ENCODE measurements at places on chromosomes 6 and 20. TPM values are rescaled to one million over a fixed set of nuclear protein-coding genes. Genes with fewer than 3 reads are reported as not detected.
A peak's percentile ranks its signal among the peaks of the same experiment; 100 is the strongest.

DNA sequence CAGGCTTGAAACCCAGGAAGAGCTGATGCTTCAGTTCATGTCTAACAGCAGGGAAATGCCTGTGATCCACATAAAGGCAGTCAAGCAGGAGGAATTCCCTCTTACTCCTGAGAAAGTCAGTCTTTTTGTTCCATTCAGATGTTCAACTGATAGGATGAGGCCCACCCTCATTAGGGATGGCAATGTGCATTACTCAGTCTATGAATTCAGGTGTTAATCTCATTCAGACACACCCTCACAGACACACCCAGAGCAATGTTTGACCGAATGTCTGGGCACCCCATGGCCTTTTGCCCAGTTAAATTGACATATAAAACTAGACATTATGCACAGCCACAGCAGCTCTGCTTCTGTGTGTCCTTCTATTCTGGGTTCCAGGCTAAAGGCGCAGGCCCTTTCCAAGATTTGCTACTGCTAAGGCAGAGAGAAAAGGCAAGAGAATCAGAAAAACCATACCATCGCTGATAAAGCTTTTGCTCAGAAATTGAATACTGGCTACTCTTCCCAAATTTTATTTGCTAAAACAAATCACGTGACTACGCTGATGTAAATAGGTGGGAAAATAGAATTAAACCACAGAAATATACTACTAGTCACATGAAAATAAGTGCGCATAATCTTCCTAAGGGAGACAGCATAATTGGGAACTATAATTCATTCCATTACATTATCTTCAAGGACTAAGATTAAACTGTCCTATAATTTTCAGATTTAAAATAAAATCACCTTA, 625.0 kb upstream of the MAN1A1 start:
- no peaks in the 10 kb centered on the region for H3K36me3 ChIP-seq
- H3K27ac ChIP-seq = no peak overlapping the region
- H3K4me3 ChIP-seq = no peak overlapping the region

The WFDC13 gene
- not detected for total RNA-seq

DNA sequence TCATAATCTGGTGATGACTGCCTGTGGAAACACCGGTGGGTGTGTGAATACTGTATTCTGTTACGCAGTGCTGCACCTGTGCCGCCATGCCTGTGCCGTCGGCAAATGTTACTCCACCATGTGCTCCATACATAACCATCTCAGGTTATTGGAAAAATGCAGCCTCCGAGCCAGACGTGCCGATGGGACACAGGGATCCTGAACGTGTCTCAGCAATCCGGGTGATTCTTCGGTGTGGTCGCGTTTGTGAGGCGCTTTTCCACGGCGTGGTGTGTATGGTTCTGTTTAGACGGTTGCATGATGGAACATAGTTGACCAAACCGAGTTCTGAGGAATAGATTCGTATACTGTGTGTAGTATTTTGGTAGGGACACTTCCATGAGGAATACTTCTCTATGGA, 130.3 kb downstream of the SMOC2 start:
- no peaks in the 10 kb centered on the region for H3K27me3 ChIP-seq
- H3K4me3 ChIP-seq = no peak overlapping the region
- DNase-seq = no peak
- H3K36me3 ChIP-seq = no peaks in the 10 kb centered on the region
- H3K27ac ChIP-seq = no peak overlapping the region
- H3K4me1 ChIP-seq = no peaks in the 10 kb centered on the region

DNA sequence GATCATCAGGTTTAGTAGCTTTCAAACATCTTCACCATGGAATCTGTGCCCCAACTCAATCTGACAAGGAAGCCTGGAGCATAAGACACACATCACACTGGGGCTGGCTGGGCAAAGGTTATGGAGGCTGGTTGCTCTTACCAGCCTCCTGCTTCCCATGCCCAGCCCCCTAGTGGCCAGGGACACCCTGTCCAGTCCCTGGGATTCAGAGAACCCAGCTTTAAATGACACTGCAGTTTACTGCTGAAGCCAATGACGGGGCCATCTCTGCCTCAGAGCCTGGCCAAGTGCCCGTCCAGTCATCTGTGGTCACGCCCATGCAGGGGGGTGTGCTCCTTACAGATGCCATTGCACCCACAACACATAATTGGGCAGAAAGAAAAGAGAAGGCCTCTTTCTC, 272.9 kb downstream of the SMOC2 start:
- DNase-seq = no peak
- H3K27me3 ChIP-seq = no peaks in the 10 kb centered on the region
- H3K4me3 ChIP-seq = no peak overlapping the region
- H3K4me1 ChIP-seq = no peaks in the 10 kb centered on the region
- H3K27ac ChIP-seq = no peak overlapping the region

- no peak overlapping the region for H3K4me3 ChIP-seq
- H3K27me3 ChIP-seq = no peaks in the 10 kb centered on the region
- DNase-seq = no peak
- H3K4me1 ChIP-seq = no peaks in the 10 kb centered on the region
- H3K27ac ChIP-seq = no peak overlapping the region
Observed at GRCh38 chr20:63484236-63484635, 11.8 kb upstream of the KCNQ2 start.

- H3K36me3 ChIP-seq = no peaks in the 10 kb centered on the region
- DNase-seq = no peak
- H3K27me3 ChIP-seq = peaks cover 14% of the 10 kb centered on the region
- H3K4me1 ChIP-seq = no peaks in the 10 kb centered on the region
Observed at GRCh38 chr6:90296341-90297114, at the start of gene BACH2. TSS of gene BACH2 (minus strand) at chr6:90296843. CDS start at chr6:90008844, 287,999 bp downstream.

DNA sequence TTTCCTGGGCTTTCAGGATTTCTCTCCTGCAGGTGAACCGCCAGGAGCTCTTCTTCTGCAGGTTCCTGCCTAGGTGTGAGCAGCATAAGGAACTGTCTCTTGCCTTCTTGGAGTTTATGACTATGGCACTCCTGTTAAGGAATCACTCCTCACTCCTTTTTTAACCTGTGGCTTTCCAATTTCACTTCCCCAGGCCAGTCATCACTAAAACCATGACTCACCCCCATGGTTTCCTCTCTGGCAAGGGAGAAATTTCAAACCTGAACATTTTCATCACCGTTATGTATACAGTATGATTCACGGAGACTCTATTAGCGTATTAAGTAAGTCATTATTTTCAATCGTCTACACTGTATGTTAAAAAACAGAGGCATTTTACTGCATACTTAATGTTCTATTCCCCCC, 78.2 kb upstream of the ARID1B start:
- peak overlapping the region; percentile 97 for H3K27ac ChIP-seq
- peak overlapping the region; percentile 65 for H3K4me3 ChIP-seq
- peak; percentile 85 for DNase-seq
- H3K27me3 ChIP-seq = no peaks in the 10 kb centered on the region

The ADGRB3 gene
- total RNA-seq = not detected

GRCh38 chr20:57024849-57025248, 241.6 kb downstream of the BMP7 start:
- H3K27me3 ChIP-seq = peaks cover 2% of the 10 kb centered on the region
- H3K36me3 ChIP-seq = no peaks in the 10 kb centered on the region
- DNase-seq = no peak
- H3K27ac ChIP-seq = no peak overlapping the region
- H3K4me3 ChIP-seq = no peak overlapping the region

DNA sequence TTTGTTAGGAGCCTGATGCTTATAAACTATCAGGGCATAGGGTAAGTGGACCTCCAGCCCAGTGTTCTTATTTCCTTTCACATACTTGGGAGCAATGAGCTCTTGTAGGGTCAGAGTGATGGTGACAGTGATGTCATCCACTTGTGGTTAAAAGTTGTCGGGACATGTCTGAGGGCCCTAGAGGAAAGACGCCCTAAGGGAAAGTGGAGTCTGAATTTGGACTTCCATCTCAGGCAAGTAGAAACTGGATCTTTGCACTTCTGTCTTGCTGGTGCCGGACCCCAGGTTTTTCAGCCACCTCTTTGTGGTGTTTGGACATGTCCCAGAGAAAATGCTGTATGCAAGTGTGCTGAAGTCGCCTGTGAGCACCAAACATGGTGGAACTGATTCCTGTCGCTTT, 900.5 kb downstream of the C6orf118 start:
- H3K27me3 ChIP-seq = no peaks in the 10 kb centered on the region
- H3K27ac ChIP-seq = no peak overlapping the region
- no peak overlapping the region for H3K4me3 ChIP-seq
- DNase-seq = no peak

DNA sequence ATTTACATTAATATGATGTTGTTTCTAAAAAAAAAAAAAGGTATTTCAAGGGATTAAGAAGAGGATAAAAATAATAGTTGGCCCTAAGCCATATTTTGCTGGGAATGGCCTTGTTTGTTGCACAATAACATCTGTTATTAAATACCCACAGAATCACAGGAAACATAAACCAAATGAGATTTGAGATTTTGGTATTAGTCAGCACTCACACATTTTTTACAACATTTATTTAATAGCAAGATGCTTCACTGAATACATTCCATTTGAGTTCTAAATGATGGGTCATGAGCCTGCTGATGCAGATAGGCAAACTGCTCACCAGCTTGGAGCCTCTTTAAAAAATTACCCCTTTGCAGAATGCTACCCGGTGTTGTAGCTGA, 92.9 kb upstream of the ENPP5 start:
- H3K4me1 ChIP-seq = no peaks in the 10 kb centered on the region
- H3K4me3 ChIP-seq = no peak overlapping the region
- no peak overlapping the region for H3K27ac ChIP-seq
- H3K27me3 ChIP-seq = no peaks in the 10 kb centered on the region
- no peak for DNase-seq

GRCh38 chr20:58996226-58996611, 10.8 kb downstream of the CTSZ start:
- peaks cover 41% of the 10 kb centered on the region for H3K36me3 ChIP-seq
- no peaks in the 10 kb centered on the region for H3K27me3 ChIP-seq
- peaks cover 14% of the 10 kb centered on the region for H3K4me1 ChIP-seq
- H3K4me3 ChIP-seq = no peak overlapping the region
- no peak overlapping the region for H3K27ac ChIP-seq

GRCh38 chr20:44648579-44648978, 2.9 kb downstream of the ADA start:
- 0 out of 2 replicates have a peak overlapping the region, but pooled peaks have one; percentile 99 for H3K27ac ChIP-seq
- no peak for DNase-seq

- H3K36me3 ChIP-seq = peaks cover 49% of the 10 kb centered on the region
- H3K4me1 ChIP-seq = peaks cover 17% of the 10 kb centered on the region
- H3K27me3 ChIP-seq = no peaks in the 10 kb centered on the region
- H3K4me3 ChIP-seq = no peak overlapping the region
Observed at GRCh38 chr6:43673444-43674084, 14.0 kb downstream of the MRPS18A start.

GRCh38 chr6:36758516-36759147, 61.0 kb downstream of the RAB44 start:
- H3K4me1 ChIP-seq = peaks cover 47% of the 10 kb centered on the region
- no peak overlapping the region for H3K4me3 ChIP-seq
- no peaks in the 10 kb centered on the region for H3K36me3 ChIP-seq
- H3K27me3 ChIP-seq = no peaks in the 10 kb centered on the region
- DNase-seq = no peak

GRCh38 chr6:47716207-47716606, 17.8 kb downstream of the ADGRF4 start:
- H3K4me1 ChIP-seq = no peaks in the 10 kb centered on the region
- H3K27ac ChIP-seq = no peak overlapping the region
- H3K4me3 ChIP-seq = no peak overlapping the region
